ENCODE measurements at places on chromosomes 5 and 9. TPM values are rescaled to one million over a fixed set of nuclear protein-coding genes. Genes with fewer than 3 reads are reported as not detected.

The RIGI gene
- 21.1 TPM for total RNA-seq

- DNase-seq, result no peak
These were observed 11.6 kb upstream of the RFK start for GRCh38 chr9:76405868-76406267.

The NSG2 gene
- not detected for total RNA-seq

The PKD2L2 gene
- total RNA-seq, result not detected

The C7 gene
- not detected for total RNA-seq

GRCh38 chr9:129131300-129132145 lies 20.3 kb downstream of the PTPA start:
- peak; percentile 72 for DNase-seq

DNA sequence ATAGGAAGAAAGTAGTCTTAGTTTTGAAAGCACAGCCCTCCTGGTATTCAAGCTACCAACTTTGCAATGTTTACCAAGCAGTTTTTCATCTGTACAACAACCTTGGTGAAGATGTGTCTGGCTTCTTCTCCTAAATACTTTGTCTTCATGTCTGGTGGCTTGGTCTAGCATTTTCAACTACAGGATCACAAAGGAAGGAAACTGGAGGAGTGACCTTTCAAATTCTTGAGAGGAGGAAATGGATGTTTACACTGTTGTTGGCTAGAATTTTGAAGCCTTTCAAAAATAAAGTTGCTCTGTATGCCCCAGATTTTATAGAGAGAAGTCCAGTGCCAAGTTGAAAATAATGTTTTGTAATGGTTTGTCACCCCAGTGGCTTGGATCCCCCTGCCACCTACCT lies 16.3 kb downstream of the PAM start:
- DNase-seq, result no peak

- no peak for DNase-seq
These were observed 24.7 kb upstream of the TMEM250 start for GRCh38 chr9:136143215-136144001.

GRCh38 chr5:157324237-157324636 lies 58.3 kb downstream of the CYFIP2 start:
- no peak for DNase-seq

DNA sequence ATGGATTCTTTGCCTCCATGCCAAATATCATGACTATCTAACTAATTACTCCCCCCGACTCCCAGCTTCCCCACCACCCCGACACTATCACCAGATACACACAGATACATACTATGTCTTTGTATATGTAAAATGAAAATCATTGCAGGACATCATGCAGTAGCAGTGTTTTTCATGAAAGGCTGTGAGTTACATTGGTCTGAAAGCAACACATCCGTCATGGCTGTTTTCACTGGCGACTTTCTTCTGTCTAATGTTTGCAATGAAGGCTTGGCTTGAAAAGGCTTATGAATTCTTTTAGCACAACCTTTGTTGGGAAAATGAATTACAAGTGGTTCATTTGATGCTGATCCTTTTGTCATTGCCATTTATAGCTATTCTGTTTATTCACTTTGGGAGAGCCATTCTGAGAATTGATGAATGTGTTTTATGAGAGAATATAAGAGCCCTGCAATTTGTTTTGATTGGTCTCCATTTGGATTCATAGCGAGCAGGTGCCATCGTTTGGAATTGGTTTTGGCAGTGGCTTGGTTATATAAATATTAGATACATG lies 103.4 kb downstream of the PIP5K1B start:
- no peak for DNase-seq

The STPG3 gene
- not detected for total RNA-seq

GRCh38 chr9:23319092-23319491 lies 506.9 kb downstream of the ELAVL2 start:
- DNase-seq, result no peak

DNA sequence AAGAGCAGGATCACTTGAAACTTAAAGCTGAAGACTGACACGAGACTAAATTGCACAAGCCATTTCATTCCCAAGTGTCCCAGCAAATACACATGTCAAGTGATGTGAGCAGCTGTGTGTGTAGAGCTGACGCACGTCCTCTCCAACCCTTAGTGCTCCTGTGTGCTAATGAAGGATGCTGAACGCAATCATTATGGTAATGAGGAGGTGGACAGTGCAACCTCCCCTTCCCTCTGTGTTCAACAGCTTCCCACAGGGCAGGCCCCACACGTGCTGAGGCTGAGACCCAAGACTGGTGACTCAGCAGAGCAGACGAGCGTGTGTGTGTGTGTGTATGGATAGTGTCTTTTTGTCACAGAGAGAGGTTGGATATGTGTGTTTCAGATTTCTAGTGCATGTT lies 702.1 kb downstream of the SEMA5A start:
- DNase-seq, result no peak

GRCh38 chr9:95993337-95993736 lies 117.8 kb downstream of the ERCC6L2 start:
- DNase-seq, result no peak

- DNase-seq, result no peak
These were observed 146.9 kb upstream of the DMRT1 start for GRCh38 chr9:694403-695154.

DNA sequence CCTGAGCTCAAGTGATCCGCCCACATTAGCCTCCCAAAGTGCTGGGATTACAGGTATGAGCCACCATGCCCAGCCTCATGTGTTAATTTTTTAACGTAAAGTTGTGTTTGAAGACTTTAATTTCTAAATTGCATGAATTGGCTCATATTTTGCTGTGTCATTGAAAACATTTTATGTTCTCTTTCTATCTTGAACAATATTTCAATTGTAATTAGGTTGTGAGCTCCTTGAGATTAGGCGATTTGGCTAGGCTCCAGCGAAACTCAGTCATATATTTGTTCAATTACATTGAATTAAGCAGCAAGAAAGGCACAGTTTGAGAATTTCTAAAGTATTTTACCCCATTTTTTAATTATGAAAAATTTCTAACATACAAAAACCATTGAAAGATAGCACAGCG lies 34.0 kb downstream of the GAPVD1 start:
- no peak for DNase-seq

GRCh38 chr9:130462685-130463540 lies 18.2 kb downstream of the ASS1 start:
- no peak for DNase-seq

- DNase-seq, result no peak
These were observed 107.6 kb downstream of the SYK start for GRCh38 chr9:90909225-90909624.

The S1PR3 gene
- not detected for total RNA-seq

The ELAVL2 gene
- total RNA-seq, result not detected

DNA sequence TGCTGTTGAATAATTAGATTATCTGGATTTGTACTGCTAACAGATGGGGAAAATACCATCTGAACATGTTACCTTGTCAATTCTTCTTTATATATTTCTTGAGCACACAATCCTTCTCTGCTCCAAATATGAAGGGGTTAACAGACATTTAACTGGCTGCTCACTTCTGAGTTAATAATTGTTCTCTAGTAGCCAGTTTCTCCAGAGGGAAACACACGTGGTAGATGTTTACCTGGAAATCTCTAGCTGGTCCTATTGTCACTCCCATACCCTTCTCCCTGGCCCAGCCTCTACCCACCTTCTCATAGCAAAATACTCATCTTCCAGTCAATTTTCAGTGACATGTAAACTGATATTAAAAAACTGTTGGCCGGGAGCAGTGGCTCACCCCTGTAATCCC lies 101.5 kb upstream of the ZNF462 start:
- DNase-seq, result no peak

The TCF7 gene
- 234 TPM for total RNA-seq

The DRD1 gene
- not detected for total RNA-seq

The PPP2R2B gene
- total RNA-seq, result 16.7 TPM

DNA sequence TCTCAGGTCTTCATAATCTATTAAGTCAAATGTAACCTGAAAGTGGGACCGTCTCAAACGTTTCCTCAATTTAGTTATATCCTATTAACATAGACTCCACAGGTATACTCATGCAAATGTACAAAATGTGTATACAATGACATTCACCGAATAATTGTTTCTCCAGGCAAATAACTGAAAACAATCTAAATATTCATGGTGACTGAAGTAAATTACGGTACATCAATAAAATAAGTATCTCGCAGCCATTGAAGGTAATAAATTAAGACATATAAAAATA lies 482 bp downstream of the IARS1 start:
- no peak for DNase-seq

The PCDHGB1 gene
- not detected for total RNA-seq

- DNase-seq, result no peak
These were observed 51.4 kb downstream of the NEURL1B start for GRCh38 chr5:172692451-172692850.

The SPATA31A3 gene
- total RNA-seq, result not detected

DNA sequence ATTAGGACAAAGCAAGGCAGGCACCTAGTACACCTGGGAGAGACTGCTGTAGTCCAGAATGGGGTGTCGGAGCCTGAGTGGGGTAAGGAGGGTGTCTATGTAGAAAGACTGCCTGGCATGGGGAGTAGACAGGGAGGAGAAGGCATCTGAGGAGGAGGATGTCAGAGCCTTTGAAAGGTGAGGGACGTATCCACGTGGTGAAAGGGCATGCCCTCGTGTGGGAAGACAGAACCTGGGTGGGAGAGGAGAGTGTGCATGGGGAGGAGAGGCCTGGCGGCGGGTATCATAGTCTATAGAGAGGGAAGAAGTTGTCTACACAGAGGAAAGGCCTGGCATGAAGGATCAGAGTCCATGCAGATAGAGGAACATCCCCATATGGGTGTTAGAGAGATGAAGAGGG lies 91.8 kb downstream of the NDFIP1 start:
- no peak for DNase-seq

GRCh38 chr9:112494153-112494552 lies 7.5 kb downstream of the KIAA1958 start:
- DNase-seq, result no peak

GRCh38 chr5:130550562-130550928 lies 614.5 kb downstream of the HINT1 start:
- DNase-seq, result no peak

DNA sequence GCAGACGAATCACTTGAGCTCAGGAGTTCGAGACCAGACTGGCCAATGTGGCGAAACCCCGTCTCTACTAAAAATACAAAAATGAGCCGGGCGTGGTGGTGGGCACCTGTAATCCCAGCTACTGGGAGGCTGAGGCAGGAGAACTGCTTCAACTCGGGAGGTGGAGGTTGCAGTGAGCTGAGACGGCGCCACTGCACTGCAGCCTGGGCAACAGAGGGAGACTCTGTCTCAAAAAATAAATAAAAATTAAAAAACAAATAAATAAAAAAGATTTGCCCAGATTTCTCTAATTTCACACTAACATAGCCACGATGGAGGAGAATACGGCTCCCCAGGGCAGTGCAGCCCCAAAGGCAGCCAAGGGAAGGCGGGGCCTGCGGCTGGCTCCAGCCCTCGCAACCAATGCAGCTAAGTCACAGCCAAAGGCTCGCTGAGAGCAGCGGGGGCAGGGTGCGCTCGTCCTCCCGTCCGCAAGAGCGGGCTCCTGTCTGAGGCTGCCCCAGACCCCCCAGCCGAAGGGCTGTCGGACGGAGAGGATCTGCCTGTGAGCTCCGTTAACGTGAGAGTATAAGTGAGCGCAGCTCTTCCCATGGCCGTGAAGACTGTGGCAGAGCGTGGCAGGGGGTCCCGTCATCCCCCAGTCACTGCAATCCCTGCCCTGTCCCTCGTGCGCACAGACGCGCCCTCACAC lies 43.5 kb downstream of the SLC12A7 start:
- DNase-seq, result no peak

DNA sequence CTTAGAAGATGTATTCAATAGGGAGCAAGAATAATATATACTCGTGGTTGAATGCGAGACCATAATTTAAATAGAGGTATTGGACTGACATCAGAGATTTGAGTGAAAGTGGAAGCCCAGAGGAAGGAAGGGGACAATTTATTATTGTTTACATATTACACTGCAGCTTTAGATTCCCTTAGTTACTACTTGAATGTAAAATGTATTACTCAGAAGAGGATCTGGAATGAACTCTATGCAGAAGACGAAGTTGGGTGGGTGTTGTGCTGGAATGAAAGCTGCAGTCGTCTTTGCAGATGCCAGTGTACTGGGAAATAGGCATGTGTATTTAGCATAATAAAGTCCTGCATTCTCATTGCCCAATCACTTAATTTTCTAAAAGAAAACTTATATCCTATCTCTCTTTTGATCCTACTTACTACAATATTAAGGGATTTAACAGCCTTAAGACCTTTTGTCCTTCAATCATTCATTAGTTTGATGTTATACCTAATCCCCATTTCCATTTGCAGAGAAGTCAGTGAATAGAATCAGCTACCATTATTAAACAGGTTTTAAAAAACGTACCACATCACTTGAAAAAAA lies 570.7 kb upstream of the WWC1 start:
- DNase-seq, result no peak

DNA sequence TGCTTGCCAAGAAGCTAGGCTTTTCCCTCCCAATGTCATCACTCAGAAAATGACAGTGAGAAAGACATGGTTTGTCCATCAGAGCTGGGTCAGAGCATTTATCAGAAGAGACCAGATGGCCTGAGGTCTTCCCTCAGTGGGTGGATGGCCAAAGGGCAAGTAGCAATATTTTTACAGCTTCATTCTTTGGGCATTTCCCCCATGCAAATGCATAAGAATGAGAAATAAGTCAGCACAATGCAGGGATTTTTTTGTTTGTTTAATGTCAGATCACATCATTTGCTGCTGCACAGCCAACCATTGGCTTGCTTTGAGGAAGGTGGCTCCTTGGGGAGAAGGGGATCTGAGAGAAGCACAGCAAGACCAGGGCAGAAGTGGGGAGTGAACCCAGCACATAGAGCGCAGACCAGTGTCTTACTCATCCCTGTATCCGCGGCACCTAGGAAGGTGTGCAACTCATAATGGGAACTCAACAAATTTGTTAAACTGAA lies 209.6 kb downstream of the SEMA6A start:
- no peak for DNase-seq

The PCDHA1 gene
- not detected for total RNA-seq

DNA sequence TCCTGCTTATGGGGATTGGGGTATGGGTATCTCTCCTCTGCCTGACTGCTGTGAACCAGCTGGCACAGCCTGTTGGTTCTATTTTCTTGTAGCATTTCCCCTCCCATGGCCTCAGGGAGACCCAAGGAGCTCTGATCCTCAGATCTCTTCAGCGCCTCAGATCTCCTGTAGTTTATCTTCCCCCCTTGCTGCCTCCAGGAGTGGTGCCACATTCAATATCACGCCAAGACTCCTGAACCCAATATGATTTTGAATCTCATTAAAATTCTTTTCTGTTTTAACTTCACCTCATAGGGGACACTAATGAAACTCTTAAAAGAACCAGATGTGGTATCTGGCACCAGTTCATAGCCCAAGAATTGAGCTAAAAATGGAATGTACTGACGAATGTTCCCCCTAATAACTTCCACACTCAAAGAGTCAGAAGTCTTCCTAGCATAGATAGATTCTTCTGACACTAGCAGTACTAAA lies 59.6 kb upstream of the LIFR start:
- no peak for DNase-seq

DNA sequence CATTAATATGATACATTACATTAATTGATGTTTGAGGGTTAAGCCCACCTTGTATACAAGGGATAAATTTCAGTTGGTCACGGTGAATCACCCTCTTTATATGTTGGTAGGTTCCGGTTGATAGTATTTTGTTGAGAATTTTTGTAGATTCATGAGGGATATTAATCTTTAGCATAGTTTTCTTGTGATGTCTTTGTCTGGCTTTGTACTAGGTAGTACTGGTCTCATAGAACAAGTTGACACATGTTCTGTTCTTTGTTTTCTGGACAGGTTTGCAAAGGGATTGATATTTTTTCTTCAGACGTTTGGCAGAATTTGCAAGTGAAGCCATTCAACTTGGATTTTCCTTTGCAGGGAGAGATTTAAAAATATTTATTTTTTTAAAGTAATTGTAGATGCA lies 49.1 kb upstream of the CLK4 start:
- DNase-seq, result no peak

The FSD1L gene
- total RNA-seq, result 1.6 TPM

The PCDHGA9 gene
- total RNA-seq, result not detected

The PLEKHG4B gene
- total RNA-seq, result not detected

All from CD4-positive, CD25-positive, alpha-beta regulatory T cell (primary cell).